ENCODE measurements at places on chromosomes 6 and 20.

DNA sequence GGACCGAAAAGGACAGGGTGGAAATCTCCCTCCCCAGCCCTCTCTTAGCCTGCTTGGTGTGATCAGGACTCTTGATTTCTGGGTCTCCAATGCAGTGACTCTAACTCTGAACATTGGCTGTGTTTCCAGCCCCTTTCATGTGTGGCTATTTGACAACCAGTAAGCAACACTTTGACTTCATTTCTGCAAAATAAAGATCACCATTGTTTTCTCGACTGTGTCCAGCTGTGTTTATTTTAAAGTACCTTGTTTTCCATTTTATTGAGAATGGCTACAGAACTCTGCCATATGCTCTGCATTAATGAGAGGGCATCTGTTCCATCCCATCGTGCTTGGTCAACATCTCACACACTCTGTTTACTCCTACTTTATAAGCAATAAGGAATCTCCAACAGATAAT, 60.9 kb upstream of the TAGAP start:
- DNase-seq = no peak

DNA sequence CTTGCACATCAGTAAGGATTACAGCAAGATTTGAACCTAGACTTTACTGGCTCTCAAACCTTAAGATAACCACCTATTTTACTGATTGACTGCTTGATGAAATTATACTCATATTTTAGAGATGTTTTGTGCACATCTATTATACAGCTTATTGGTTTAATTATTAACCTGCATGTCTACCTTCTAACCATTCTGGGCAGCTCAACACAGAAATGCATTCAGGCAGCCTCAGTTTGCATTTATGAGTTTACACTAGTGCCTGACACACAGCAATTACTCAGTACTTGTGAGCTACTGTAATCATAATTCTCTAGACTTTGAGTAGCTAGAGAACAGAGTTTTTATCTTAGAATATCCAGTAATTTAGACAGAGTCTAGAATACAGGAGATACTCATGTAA, 273.9 kb upstream of the THEMIS start:
- no peak for DNase-seq

GRCh38 chr6:141152951-141153350, 979.8 kb upstream of the GJE1 start:
- DNase-seq = no peak

DNA sequence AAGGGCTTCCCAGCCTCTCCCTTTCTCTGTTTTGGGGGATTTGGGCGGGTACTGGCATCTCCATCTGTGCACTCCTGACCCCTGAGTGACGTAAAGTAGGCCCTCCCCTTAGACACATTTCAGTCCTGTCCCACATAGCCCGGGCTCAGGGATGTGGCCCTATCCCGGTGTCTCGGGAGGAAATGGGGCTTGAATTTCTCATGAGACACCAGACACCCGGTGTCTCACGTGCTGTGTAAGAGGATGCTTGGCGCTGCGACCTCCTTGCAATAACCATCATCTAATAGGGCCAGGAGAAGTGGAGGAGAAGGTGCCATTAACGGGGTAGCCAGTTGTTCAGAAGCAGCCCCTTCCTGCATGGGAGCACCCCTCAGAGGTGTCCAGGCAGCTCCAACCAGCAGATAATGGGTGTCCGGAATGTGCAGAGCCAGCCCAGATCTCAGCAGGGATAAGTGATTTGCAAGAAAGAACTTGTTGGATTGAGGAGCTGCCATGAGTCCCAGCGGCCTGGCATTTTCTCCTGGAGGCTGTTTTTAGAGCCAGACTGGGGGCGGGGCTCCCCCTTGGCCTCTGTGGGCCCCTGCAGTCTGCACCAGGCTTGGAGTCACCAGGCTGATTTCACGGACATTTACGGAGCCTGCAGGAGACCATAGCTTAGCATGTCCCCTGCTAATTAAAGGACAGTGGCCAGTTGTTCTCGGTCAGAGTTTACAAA, 372.0 kb downstream of the PREX1 start:
- DNase-seq = no peak

GRCh38 chr20:51668947-51669346, 99.2 kb downstream of the ATP9A start:
- no peak for DNase-seq

DNA sequence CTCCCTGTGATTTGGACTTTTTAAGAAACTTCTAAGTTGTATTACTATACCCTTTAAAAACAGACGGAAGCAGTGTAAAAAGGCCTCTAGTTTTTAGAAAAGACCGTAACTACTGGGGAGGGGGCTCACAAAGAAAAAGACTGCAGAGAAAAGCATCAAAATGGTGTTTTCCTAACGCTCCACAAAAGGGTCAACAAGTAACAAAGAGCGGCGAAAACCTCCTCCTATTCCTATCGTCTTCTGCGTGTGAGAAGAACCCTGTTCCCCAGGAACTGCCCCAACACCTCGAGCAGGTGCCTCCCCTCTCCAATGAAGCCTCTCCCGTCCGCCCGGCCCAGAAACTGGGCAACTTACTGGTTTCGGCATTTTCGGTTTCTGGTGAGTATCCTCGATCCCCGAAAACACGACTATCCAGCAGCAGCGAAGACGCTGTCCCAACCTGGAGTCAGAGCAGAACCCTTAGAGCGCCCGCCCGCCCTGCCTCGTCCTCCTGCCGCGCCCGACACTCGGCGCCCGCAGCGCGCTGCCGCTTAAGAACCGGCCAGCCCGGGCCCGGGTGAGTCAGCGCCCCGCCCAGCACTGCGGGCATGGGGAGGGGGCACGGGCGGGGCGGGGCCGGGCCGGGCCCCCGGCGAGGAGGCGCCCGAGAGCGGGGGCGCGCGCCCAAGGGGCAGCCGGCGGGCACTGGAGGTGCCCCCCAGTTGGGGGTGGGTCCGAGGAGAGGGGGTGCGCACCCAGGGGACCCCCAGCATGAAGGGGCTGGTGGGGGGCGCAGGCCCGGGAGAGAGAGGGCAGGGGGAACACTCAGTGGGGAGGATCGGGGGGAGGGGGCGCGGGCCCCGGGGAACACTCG, 1.2 kb downstream of the EZR start:
- peak; percentile 63 for DNase-seq

DNA sequence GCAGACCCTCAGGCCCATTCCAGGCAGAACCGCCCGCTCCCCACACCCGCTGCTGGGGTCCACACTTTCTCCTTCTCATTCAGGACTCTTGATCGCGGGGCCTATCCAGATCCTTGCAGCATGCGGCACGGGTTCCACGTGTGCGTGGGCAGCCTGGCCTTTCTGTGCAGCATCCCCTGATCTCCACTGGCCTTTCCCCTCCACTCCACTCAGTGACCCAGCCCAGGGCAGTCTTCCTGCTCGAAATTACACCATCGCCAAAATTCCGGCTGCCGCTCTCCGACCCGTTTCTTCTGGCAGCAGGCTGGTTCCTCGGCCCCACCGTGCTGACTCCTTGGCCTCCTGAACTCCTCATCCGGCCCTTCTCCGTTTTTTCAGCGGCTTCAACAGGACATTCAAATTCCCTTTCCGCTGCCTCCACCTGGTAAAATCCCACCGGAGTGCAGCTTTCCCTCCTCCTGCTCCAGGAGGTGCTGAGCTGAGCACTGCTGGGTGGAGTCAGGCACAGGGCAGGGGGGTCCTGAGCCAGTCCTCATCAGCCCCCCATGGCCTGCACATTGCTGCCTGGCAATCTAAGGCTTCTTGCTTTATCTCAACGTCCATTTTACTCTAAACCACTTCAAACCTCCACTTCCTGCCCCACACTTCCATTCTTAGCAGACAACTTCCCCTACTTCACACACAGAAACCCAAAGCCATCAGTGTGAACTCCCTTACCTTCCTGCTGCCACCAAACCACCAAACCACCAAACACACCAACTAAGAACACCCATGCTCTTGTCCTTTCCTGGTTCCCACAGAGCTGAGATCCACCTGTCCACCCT, 9.0 kb downstream of the SFT2D1 start:
- no peak for DNase-seq

DNA sequence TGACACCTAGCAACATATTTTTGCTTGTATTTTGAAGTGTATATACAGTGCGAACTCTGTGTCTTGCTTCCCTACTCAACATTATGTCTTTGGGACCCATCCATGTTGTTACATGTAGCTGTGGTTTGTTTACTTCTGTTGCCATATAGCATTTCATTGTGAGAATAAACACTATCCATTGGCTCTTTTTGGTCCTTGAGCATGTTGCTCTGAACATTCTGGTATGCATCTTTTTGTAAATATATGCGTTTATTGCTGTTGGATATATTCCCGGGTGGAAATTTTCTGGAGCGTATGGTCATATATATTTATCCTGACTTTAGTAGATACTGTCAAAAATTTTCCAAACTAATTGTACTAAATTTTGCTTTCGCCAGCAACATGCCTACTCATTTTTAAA, 222.5 kb upstream of the SPTLC3 start:
- no peak for DNase-seq

DNA sequence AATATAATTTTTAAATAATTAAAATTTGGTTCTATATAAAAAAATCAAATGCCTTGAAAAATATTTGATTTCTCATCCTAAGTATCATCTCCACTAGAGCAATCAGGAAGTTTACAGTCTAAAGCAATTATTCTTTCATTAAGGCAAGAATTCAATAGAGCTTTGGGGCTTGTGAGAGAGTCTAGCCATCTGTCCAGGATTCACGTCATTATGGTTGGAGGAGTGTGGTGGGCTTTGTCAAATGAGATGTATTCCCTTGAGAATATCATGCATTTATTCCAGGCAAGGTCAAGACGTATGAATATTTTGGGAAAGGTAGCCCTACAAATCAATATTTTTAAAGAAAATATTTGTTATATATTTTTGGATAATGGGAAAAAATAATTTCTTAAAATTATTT, 132.4 kb downstream of the ELOVL4 start:
- DNase-seq = no peak

DNA sequence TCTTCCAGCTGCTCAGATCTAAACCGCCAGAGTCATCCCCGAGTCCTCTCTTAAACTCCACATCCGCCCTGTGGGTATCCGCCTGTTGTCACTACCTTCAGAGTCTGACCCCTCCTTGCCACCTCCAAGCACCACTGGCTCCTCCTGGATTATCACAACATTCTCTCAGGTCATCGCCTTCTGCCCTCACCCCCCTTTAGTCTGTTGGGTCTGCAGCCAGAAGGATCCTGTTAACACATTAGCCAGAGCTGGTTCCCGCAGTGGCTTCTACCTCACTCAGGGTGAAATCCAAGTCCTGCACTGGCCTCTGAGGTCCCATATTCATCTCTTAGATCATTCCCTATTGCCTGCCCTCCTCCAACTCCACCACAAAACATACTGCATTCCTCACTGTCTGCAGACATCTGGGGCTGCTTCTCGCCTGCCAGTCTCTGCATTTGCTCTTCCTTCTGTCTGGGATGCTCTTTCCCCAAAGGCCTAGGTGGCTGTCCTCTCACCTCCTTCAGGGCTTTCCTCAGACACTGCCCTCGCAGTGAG, 34.1 kb downstream of the TNXB start:
- no peak for DNase-seq

- no peak for DNase-seq
Observed at GRCh38 chr6:126118936-126119335, 132.6 kb downstream of the TRMT11 start.

DNA sequence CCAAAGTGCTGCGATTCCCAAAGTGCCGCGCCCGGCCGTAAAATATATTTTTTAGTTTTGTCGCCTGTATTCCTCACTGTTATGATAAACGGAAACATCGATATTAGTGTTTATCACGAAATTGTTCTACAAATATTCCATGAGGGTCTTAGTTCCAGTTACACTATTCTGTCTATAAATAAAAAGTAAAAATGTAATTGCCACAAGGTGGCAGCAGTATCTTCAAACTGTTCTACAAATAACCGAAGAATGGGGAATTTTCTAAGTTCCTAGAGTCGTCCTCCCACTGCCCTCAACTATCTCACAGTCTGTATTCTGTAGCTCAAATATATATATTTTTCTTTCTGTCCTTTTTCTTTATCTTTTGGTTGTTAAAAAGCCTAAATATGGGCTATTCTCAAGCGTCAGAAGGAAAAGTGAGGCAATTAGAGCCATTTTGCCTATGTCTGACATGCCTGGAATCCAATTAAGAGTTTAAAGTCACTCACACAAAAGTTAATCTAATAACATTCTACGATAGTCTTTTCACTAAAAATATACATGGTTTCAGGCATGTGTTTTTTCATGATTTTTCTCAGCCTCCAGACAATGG, 14.2 kb upstream of the FAM162B start:
- DNase-seq = peak; percentile 16

DNA sequence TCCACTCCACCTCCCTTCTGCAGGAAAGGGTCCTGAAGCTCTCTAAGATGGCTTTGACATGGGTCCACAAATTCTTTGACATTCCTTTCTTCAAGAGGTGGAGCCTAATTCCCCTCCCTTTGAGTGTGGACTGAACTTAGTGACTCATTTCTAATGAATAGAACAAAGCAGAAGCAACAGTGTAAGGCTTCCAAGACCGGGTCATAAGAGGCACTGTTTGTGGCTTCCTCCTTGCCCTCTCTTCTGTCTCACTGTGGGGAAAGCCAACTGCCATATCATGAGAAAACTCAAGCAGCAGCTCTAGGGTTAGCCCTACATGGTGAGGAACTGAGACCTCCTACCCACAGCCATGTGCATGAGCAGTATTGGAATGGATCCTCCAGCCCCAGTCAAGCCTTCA, 5.9 kb upstream of the CDK5RAP1 start:
- DNase-seq = no peak

- no peak for DNase-seq
Observed at GRCh38 chr20:42041000-42041565, 422.9 kb upstream of the CHD6 start.

All from NCI-H2081 (cell line).